SHP77 treated with DMSO at 0.1 percent for 48 hours (cell line): ENCODE measurements at places on chromosomes 3 and 15.
A peak's percentile ranks its signal among the peaks of the same experiment; 100 is the strongest.

DNA sequence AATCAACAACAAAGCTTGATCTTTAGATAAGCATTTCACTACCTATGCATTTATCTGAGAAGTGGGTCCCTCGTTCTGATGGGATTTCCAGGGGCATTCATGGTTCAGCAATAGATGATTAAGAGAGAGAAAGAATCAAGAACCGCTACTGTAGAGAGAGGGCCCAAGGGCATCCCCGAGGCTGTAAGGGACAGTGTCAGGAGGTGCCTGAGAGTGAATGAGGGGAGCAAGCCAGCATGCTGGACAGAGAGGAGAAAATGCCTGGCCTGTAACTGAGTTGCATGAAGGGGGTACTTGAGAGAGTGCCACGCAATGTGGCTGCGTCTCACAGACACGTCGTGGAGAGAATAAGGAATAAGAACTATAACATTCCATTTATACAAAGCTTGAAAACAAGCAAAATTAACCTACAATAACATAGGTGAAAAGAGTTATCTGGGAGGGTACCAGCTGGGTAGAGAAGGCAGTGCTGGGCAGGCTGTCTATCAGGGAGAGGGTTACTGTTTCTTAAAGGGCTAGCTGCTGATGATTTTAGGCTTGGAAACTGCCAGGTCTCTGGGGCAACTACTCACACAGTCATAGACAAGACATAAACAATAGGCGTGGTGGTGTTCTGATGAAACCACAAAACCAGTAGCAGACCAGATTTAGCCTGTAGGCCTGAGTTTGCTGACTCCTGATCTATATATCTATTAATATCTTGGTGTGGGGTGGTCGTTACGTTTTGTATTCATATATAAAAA is 374.6 kb upstream of the CFAP20DC start:
- no peak for DNase-seq

DNA sequence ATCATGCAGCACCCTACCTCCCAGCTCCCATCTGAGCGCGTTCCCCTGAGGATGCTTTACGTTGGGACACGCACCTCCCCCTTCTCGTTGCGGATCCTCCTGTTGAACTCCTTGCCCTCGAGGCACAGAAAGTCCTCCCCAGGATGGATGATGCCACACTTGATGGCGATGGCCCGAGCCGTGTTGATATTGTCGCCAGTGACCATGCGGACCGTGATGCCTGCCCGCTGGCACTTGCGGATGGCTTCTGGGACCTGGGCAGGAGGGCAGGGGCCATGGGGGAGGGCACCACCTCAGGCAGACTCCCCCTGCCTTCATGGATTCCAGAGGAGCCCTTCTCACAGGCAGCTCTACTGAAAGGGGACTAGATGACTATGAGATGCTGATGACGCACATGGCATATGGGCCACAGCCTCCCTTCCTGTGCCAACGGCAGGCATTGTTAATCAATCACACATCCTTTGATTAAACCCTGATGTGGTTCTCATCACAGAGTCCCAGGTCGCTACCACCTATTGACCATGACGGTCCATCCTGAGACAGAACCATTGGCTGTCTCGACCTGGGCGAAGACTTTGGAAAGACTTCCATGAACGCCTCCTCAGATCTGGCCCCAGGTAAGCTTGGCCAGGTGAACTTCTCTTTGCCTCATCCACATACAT is 29.5 kb upstream of the SEC13 start:
- DNase-seq = no peak

DNA sequence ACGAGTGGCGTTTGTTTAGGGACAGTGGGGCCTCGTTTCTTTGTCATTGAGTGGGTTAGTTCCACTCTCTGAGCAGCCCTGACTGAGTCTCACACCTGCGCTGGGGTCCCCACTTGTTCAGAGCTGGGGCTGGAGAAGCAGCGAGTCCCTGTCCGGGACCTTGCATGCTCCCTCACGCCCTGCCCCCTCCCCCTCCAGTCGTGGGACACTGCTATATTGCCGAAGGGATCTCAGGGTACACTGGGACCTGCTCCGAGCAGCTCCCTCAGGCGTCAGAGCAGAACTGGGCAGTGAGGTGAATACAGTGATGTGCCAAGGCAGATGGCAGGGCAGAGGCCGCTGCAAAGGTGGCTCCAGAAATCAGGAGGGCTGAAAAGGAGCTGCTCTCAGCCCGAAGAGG is 59.9 kb upstream of the KLF13 start:
- no peak for DNase-seq

DNA sequence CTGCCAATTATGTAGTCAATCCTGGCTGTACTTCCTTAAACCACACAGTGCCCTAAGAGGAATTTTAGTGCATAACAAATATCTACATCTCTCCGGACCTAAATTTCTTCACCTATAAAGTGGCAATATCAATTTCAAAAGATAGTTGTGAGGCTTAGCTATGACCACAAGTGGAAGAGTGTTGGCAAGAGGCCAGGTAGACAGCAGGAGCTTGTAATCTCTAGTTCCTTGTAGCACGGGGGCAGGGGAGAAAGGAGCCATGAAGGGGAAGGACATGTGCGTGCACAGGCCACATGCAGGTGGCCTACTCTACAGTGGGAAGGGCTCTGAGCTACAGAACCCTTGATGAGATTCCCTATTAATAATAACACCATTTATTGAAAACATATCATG is 269.7 kb downstream of the ABHD5 start:
- DNase-seq = no peak

GRCh38 chr15:60390231-60390630 is 7.6 kb downstream of the ANXA2 start:
- no peak for DNase-seq

- no peak for DNase-seq
Observed at GRCh38 chr3:46874430-46874829, 3.1 kb upstream of the PTH1R start.

- no peak for DNase-seq
Observed at GRCh38 chr3:105170423-105170822, 196.3 kb upstream of the ALCAM start.

DNA sequence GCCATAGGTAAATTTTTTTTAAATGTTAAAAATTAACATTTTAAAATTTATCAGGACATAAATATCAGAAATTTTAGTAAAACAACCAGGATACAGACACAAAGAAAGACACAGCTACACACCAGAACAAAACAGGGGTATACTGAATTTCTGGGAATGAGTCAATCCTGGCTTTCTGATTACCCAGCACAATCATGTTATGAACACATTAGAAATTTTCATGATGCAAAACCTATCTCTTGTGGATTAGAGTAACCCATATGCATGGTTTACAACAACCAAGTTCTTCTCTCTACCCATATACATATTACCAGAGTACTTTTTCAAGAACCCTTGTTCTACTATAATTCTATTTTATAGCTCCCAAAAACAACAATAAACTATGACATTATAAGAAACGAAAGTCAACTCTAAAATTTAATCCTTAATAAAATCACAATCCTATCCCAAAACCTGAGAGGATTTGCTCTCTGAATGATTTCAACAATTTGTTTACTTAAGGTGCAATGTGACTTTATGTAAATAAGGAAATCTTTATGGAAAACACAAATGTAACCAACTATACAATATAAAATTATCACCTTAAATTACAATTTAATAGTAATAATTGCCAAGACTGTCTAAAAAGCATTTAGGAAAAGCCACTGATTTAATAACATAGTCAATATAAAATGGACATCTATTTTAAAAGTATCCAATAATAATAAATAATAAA is 184.5 kb downstream of the TBC1D5 start:
- DNase-seq = no peak

GRCh38 chr15:40072216-40072990 is 33.4 kb upstream of the SRP14 start:
- DNase-seq = no peak

GRCh38 chr3:103170651-103171050 is 735.8 kb downstream of the ZPLD1 start:
- no peak for DNase-seq

GRCh38 chr15:97708252-97708651 is 252.3 kb upstream of the ARRDC4 start:
- DNase-seq = no peak

- DNase-seq = peak; percentile 35
Observed at GRCh38 chr15:31598620-31599019, 272.0 kb downstream of the KLF13 start.

DNA sequence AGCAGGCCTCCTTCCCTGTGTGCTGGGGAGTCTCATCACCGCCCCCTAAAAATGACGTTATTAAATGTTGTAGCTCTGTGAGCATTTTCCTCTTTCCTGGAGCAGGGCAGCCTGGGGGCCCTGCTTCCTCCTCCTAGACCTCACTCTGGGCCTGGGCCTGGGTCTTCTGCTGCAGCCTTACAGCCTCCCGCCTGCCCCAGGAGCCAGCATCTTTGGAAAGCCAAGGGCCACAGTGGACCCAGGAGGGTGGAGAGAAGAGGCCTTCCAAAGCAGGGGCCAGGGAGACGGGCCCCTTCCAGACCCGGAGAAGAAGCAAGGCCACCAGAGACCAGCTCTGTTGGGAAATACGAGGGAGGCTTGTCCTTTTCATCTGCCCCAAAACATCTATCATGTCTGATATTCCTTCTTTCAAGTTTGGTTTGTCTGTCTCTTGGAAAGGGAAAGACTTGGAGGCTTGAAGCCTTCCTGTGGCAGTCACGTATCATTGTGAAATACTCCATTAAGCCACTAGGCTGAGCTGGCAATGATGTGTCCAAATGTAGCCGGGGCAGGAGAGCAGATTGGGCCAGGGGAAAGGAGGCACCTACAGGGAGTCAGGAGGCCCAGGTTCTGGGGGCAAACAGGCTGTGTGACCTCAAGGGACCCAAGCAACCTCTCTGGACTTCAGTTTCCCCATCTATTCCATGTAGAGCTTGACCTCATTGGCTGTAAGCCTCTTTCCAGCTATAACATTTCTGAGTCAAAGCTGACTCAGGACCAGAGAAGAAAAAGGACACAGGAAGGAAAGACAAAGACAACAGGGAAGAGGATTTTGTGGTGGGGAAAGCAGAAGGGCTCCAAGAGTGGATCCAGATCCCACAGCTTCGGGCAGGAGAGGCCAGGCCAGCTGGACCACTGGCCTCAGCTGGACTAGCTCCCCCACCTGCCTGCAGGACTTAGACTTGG is 31.1 kb downstream of the CYP11A1 start:
- no peak for DNase-seq

- no peak for DNase-seq
Observed at GRCh38 chr3:131053043-131053859, 26.6 kb downstream of the NEK11 start.

DNA sequence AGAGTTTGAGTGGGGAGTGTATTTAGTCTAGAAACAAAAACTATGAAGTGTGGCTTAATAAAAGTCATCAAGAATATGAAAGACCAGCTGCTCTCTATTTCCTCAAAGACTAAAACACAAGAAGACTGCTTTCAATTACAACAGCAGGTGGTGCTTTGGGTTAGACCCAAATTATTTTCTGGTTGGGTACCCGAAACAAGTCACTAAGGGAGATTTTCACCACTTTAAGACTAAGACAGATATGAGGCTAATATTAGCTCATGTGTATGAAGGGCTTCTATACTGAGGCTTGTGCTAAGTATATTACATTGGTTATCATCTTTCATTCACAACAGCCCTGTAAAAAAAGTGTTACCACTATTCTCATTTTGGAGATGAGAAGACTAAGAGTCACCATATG is 43.1 kb downstream of the COL8A1 start:
- DNase-seq = no peak

- DNase-seq = no peak
Observed at GRCh38 chr3:153463895-153464294, 301.9 kb downstream of the RAP2B start.

DNA sequence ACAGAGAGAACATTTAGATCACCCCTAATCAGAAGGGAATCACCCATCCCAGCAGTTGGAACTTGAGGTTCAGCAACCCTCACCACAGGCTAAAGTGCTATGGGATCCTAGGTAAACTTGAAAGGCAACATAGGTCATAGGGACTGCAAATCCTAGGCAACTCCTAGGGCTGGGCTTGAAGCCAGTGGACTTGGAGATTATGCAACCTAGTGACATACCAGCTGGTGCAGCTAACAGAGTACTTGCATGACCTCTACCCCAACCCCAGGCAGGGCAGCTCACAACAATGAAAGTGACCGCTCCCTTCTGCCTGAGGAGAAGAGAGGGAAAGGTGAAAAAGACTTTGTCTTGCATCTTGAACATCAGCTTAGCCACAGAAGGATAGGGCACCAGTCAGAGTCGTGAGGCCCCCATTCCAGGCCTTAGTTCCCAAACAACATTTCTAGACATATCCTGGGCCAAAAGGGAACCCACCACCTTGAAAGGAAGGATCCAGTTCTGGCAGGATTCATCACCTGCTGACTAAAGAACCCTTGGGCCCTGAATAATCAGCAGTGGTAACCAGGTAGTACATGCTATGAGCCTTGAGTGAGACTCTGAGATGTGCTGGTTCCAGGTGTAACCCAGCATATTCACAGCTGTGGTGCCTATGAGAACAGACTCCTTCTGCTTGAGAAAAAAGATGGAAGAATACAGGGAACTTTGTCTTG is 37.6 kb upstream of the FBN1 start:
- no peak for DNase-seq

GRCh38 chr3:58274027-58274614 is 31.9 kb upstream of the RPP14 start:
- no peak for DNase-seq

- no peak for DNase-seq
Observed at GRCh38 chr3:172222478-172223071, 183.2 kb downstream of the FNDC3B start.

GRCh38 chr3:98545940-98546339 is 14.2 kb downstream of the GPR15 start:
- DNase-seq = no peak

DNA sequence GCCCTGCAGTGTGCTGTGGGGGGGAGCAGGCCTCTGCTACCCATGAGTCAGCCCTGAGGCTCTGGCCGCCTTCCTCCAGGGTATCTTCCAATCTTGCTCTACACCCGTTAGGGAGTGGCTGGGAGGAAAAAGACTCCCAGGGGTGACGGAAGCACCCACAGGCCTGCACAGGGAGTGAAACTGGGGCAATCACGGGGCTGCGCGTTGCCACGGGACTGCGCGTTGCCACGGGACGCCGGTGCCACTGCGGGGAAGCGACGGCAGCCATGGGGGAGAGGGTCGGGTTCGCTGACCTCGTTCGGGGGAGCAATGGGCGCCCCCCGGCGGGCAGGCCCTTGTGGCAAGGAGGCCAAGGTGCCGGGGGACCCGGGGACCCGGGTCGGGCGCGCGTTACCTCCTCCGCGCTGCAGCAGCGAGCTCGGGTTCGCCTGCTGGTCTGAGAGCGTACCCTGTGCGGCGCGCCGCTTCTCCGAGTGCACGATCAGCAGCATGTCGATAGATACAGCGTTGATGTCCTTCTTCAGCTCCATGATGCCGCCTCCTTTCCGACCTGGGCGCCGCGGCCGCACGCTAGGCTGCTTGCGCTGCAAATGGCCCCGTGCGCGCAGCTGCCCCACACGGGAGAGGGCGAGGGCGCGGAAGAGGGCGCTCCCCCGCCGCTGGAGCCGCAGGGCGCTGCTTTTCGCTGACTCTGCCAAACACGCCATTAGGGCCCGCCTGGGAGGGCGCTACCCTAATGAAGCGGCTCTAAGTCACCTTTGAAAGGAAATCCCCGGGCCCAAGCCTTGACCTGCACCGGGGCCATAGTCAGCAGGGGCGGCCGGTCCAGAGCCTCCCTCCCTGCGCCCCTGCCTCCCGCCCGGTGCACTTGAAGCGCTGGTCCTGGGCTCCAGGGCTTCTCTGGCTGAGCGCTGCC is at the start of gene KY:
Gene KY (minus strand): TSS at position 592 of the 916 bp plus-strand sequence. CDS start 62 bp downstream, at position 530.
- DNase-seq = no peak
